Spinal cord (tissue), 10 donors: ENCODE measurements at places on chromosomes 13 and 19.

DNA sequence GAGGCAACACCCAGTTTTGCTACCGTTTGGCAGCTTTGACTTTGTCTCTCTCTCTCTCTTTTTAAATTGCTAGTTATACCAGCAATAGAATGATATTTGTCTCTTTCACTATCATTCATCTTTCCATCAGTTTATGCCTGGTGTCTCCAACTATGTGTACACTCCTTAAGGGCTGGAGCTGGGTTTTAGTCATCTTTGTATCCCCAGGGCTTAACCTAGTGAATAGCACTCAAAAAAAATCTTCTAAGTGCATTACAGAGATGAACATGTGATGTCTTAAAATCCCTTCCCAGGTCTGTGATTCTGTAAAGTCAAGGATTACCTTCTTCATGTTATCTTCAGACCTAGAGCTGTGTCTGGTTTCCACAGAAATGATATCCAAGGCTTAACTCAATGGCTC, 7.8 kb upstream of the UBL3 start:
- no peaks in the 10 kb centered on the region for H3K27me3 ChIP-seq
- no peak overlapping the region for H3K4me3 ChIP-seq
- no peak overlapping the region for H3K27ac ChIP-seq
- no peak for DNase-seq

- no peak overlapping the region for H3K27ac ChIP-seq
- no peaks in the 10 kb centered on the region for H3K36me3 ChIP-seq
- H3K4me3 ChIP-seq = no peak overlapping the region
- H3K4me1 ChIP-seq = no peaks in the 10 kb centered on the region
These were observed 15.1 kb upstream of the ATP11A start for GRCh38 chr13:112674412-112675365.

DNA sequence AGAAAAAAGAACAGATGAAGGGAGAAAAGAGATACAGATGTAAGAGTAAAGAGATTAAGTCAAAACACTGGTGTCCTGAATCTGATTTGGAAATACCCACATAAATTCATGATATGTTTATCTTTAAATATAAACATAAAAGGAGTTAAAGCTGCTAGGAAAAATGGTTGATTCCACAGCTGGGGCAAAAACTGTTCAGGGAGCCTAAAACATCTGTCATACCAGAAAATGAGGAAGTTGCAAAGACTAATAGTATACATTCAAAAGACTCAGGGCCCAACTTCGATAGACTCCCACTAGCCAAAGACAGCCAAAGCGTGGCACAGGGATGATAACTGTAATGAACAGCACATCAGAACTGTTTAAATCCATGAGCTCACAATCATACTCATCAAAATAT, 62.0 kb downstream of the ABCC4 start:
- no peak overlapping the region for H3K27ac ChIP-seq
- no peak overlapping the region for H3K4me3 ChIP-seq
- H3K4me1 ChIP-seq = no peaks in the 10 kb centered on the region
- no peak for DNase-seq
- no peaks in the 10 kb centered on the region for H3K36me3 ChIP-seq

DNA sequence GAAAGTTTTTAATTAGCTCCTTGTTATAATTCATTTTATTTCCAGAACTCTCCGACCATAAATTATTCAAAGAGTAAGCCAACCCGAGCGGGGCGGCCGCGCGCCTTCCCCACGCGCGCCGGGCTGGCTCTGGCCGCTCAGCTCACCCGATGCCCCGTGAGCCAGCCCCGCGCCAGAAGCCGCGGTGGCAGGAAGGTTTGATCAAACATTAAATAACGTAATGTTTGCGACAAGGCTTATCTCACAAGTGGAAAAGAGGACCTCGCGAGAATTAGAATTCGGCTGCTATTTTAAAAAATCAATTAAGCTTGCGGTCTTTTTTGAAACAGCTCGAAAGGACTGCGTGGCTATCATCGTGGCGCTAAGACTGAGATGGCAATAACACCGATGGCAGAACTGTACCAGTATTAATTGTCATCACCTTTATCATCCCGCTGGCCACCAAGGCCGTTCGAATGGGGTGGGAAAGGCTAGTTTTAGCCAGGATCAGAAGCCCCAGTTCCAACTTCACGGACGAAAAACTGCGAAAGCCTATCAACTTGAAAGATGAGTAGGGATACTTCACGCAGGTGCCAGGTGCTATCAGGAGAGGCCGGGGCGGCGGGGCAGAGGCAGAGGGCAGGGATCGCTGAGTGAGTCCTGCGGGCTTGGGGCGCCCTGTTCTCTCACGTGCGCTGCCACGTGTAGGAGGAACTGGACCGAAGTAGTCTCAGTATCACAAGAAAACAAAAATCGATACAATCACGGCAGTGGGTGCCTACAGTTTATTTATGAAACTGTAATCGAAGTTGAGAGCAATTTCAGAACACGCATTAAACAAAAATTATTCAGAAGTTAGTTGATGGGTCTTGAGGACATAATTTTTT, 6.4 kb downstream of the POU4F1 start:
- peaks cover 97% of the 10 kb centered on the region for H3K27me3 ChIP-seq
- peak; percentile 58 for DNase-seq
- no peak overlapping the region for H3K4me3 ChIP-seq
- H3K36me3 ChIP-seq = no peaks in the 10 kb centered on the region
- H3K4me1 ChIP-seq = peaks cover 26% of the 10 kb centered on the region
- H3K27ac ChIP-seq = no peak overlapping the region

GRCh38 chr19:28927456-28927855, 285.5 kb downstream of the UQCRFS1 start:
- DNase-seq = no peak
- H3K27me3 ChIP-seq = no peaks in the 10 kb centered on the region
- H3K4me3 ChIP-seq = no peak overlapping the region
- no peaks in the 10 kb centered on the region for H3K4me1 ChIP-seq

DNA sequence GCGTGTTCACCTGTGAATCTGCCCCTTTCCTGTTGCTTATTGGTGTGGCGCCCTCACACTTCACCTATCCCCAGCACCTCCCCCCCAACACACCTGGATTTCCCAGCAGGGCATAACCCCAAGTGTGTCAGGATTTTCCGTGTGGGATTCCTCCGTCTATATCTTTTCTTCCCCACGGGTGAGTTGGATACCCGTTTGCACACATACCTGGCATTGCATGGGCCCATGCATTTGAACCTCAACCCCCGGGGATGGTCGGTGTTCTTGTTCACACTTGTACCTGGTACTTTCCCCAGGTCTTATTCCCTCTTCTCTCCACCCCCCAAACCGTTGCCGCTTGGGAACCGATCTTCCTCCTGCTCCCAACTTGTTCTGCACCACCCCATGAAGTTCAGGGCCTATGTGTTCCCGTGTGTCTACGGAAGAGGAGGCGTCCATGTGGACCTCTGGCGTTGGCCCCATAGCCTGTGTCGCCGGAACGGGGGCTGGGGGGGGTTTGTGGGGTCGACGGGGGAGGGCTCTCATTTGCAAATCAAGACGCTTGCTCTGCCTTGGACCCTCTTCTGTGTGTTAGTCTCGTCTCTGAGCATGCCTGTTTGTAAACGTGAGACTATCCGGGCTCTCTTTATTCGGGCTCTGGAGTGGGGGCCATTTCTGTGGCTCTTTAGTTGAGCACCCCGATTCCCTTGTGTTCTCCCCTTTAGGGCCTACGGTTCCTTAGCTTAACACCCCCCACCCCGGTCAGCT, 1.7 kb downstream of the PRR12 start:
- H3K27me3 ChIP-seq = no peaks in the 10 kb centered on the region
- no peak for DNase-seq
- H3K27ac ChIP-seq = peak overlapping the region; percentile 41
- H3K4me1 ChIP-seq = peaks cover 33% of the 10 kb centered on the region

DNA sequence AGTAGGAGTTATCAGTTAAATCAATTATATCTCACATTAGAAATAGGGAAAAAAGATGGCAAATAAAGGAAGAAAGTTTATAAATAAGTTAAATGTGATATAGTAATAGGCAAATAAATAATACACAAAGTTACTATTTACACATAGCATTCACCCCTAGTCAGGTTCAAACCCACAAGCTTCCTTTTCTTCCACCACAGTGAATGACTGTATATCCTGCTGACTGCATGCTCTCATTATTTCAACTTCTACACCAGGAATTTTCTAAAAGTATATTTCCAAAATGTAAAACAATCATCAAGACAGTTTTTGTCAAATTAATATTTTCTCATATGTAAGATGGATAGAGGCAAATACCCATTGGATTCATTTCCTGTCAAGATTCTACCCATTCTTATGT, 548.6 kb upstream of the SLITRK5 start:
- H3K4me1 ChIP-seq = no peaks in the 10 kb centered on the region
- H3K36me3 ChIP-seq = no peaks in the 10 kb centered on the region

GRCh38 chr13:106762708-106763107, 194.8 kb upstream of the ARGLU1 start:
- H3K4me3 ChIP-seq = no peak overlapping the region
- no peaks in the 10 kb centered on the region for H3K27me3 ChIP-seq
- H3K27ac ChIP-seq = no peak overlapping the region
- no peak for DNase-seq

DNA sequence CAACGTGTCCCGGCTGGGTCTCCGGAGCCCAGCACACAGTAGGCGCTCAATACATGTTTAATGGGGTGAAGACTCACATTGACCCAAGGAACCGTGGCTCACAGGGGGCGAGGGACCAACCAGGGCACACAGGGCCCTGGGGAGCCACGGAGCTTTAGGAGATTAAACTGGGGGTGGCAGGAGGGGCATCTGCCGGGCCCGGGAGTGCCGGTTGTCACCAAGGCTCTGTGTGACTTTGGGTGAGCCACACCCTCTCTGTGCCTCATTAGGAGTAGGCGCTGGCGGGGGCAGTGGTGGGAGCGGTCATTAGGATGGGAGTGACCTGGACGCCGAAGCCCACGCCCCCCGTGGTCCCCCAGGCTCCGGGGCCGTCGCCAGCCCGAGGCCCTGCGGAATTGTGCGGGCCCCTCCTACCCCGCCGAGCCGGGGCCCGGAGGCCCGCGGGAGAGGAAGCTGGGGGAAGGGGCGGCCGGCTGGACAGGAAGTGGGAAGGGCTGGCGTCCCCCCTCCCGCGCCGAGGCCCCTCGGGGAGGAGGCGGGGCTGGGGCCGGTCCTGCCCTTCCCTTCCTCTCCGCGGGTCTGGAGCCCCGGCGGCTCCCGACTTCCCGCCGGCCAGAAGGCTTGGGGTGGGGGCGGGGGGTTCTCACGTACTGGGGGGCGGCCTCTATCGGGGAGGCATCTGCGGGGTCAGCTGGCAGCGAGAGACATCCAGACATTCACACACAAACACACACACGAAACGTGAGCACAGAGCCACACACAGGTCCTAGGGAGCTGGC, 1.8 kb upstream of the SSBP4 start:
- H3K36me3 ChIP-seq = peaks cover 9% of the 10 kb centered on the region
- peak; percentile 74 for DNase-seq
- no peaks in the 10 kb centered on the region for H3K27me3 ChIP-seq
- peaks cover 74% of the 10 kb centered on the region for H3K4me1 ChIP-seq
- peak overlapping the region; percentile 52 for H3K4me3 ChIP-seq

- no peak for DNase-seq
- no peak overlapping the region for H3K27ac ChIP-seq
These were observed 432.3 kb downstream of the SLITRK6 start for GRCh38 chr13:85366759-85367417.

- no peaks in the 10 kb centered on the region for H3K4me1 ChIP-seq
- H3K27ac ChIP-seq = no peak overlapping the region
- no peaks in the 10 kb centered on the region for H3K27me3 ChIP-seq
These were observed 16.1 kb downstream of the LSM14A start for GRCh38 chr19:34188408-34188807.

GRCh38 chr13:110421061-110421460, 114.0 kb downstream of the COL4A2 start:
- H3K4me1 ChIP-seq = peaks cover 9% of the 10 kb centered on the region
- no peaks in the 10 kb centered on the region for H3K36me3 ChIP-seq
- H3K27me3 ChIP-seq = no peaks in the 10 kb centered on the region
- H3K27ac ChIP-seq = no peak overlapping the region
- H3K4me3 ChIP-seq = no peak overlapping the region

DNA sequence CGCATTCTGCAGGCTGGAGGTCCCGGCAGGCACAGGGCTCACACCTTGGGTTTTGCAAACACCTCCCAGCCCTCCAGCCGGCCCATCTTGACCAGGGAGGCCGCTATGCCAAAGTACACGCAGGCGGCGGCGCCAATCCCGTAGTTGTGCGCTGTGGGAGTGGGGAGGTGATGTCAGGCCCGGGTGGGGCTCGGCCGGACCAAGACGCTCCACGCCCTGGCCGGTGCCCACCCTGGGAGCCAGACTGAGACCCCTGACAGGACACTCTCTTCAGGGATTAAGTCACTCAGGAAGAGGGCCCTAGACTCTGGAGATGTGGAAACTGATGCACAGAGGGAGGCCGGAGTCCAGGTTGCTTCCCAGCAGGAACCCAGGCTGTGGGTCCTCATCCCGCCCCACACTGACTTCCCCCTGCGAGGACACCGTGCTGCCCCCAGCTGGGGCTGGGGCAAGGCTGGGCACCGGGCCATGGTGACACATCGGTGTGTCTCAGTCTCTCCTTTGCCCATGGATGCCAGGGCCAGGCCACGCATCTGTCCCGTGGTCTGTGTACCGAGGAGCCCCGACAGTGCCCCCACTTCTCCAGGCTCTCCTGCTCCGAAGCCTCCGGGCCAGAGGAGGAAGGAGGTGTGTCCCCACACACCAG, 8.8 kb downstream of the NDUFA11 start:
- H3K36me3 ChIP-seq = peaks cover 57% of the 10 kb centered on the region
- H3K4me3 ChIP-seq = no peak overlapping the region
- no peak overlapping the region for H3K27ac ChIP-seq
- peaks cover 5% of the 10 kb centered on the region for H3K27me3 ChIP-seq
- no peak for DNase-seq

DNA sequence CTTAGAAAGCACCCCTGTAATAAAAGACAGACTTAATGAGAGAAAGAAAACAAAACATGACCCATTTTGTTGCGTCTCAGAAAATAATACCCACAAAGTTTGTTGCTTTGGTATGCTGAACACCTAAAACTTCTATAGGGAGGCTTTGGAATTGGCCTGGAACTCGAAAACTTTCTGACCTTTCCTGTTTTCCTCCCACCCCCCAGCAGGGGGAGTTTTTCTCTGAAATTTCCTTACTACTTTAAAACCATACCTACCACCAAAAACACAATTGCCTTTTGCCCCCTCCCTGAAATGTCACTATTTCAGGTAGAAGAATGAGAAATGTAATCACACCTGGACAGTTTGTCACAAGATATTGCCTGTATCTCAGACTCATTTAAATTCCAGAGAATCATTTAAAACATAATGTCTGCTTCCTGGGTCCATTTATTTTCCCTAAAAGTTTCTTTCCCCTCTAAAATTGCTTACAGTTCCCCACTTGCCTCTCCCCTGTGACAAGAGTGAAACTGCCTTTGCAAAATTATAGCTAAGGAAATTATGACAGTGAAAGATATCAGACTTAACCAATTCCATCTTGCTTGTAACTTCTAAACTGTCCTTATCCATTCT, 2700.2 kb downstream of the PCDH9 start:
- no peak overlapping the region for H3K27ac ChIP-seq
- no peaks in the 10 kb centered on the region for H3K36me3 ChIP-seq
- H3K4me1 ChIP-seq = no peaks in the 10 kb centered on the region
- DNase-seq = no peak
- H3K27me3 ChIP-seq = no peaks in the 10 kb centered on the region

GRCh38 chr13:98797456-98797855, 45.0 kb upstream of the SLC15A1 start:
- no peak overlapping the region for H3K27ac ChIP-seq
- H3K36me3 ChIP-seq = peaks cover 15% of the 10 kb centered on the region
- H3K27me3 ChIP-seq = no peaks in the 10 kb centered on the region
- no peaks in the 10 kb centered on the region for H3K4me1 ChIP-seq
